ENCODE measurements at places on chromosomes 16 and 17.

- no peak for ATAC-seq
Observed at GRCh38 chr16:79468631-79469030, 131.9 kb downstream of the MAF start.

DNA sequence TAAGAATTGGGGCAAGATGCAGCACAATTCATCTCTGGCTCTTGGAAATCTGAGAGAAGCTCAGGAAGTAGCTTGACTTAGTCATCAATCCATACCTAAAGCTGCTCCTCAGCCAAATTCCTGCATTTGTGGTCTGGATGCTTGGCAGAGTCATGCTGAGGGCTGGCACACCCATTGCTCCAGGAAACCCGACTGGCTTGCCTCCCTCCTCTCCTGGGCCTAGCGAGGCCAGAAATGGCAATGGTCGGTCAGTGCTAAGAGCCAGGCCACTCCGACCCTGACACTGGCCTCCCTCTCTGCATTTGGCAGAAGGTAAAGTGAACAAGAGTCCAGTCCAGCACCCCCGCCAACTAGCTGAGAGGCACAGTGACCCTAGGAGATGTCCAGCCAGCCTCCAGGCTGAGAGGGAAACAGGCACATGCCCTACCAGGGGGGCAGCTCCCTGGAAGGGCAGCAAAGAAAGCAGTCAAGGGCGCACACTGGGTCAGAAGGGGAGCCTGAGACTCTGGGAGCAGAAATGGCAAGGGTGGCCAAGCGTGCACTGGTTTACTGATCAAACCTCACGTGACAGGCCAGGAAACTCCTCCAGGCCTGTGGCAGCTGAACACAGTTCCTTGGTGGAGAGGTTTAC, 10.0 kb downstream of the POLDIP2 start:
- ATAC-seq, result no peak

DNA sequence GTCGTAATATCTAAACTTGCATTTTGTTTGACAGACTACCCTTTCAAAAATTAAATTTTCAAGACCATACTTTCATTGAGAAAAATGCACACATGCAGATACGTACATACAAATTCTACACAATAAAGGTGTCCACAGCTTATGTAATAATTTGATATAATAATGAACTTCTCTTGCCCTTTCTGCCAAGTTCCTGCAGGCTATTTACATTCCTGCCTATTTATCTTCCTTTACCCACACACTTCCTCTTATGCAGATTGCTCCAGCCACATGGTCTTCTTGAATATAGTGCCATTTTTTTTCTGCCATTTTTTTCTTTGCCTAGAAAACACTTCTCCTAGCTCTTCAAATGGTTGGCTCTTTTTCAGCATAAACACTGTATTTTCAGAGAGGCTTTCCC, 826.9 kb upstream of the CDH8 start:
- no peak for ATAC-seq

GRCh38 chr17:73720187-73720834, 76.1 kb upstream of the SDK2 start:
- ATAC-seq, result peak; percentile 53

GRCh38 chr17:67438667-67439066, 61.6 kb downstream of the PITPNC1 start:
- ATAC-seq, result no peak

DNA sequence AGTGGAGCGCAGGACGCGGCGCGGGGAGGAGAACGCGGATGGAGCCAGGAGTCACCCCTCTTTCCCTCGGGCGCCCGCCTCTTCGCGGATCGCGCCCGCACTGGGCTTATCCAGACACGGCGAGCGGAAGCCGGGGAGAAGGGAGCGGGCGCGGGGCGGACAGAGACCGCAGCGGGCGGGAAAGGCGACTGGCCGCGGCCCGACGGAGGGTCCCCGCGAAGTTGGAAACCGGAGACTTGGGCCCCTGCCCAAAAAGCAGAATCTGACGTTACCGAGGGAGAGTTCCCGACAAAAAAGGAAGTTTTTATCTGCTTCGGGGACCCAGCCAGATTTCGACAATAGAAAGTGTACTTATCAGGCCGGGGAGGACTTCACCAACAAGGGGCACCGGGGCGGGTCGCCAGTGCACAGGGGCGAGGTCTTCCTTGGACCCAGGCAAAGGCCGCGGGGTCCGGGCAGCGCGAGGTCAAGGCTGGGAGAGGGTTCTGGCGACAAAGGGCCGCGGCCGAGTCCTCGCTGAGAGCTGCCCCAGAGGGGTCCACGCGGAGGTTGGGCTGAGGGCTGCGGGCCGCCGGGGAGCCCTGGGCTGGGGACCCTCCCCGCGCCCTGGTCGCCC, 519 bp downstream of the ST6GALNAC2 start:
- ATAC-seq, result no peak

DNA sequence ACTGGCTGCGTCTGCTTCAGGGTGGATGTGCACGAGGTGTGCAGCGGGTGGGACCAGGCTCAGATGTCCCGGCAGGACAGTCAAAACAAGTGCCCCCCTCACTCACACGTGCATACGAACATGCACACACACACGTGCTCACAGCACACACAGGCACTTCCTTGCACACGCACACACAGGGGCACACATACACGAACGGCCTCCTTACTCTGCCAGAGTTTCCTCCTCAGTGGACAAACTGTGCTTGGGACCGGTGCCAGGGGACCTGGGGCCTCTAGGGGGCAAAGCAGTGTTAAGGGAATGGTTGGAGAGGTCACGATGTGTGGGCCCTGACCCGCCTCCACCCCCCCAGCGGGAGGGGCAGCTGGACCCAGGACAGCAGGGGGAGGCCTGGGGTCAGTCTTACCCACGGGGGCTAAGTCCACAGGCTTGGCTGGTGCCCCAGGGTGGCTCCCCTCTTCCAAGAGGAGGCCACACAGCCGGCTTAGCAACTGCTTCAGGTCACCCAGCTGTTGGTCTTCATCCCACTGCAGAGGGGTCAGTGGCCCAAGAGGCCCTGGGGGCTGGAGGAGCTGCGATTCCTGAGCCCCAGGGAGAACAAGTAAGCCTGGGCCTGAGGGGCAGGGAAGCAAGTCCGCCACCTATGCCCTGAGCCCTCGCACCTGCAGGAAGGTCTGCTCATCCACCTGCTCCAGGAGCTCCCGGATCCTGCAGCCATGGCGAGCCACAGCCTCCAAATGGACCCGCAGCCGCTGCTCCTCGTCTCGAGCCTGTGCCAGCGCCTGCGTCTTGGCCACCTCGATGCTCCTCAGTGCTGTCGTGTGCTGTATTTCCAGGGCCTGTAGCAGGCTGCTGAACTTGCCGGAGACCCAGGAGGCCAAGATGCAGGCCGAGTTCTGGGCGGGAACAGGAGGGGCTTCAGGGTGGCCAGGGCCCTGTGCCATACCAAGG, 4.9 kb downstream of the TRIM65 start:
- no peak for ATAC-seq

DNA sequence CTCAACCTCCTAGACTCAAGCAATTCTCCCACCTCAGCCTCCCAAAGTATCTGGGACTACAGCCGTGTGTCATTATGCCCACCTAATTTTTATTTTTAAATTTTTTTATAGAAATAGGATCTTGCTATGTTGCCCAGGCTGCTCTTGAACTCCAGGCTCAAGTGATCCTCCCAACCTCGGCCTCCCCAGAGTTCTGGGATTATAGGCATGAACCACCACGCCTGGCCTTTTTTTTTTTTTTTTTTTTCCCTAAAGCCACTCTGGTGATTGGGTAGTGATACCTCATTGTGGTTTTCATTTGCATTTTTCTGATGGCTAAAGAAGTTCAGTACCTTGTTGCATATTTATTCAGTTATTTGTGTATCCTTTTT, 1.2 kb upstream of the CDR2L start:
- ATAC-seq, result no peak

GRCh38 chr17:17568772-17569195, 22.7 kb downstream of the PEMT start:
- ATAC-seq, result no peak

DNA sequence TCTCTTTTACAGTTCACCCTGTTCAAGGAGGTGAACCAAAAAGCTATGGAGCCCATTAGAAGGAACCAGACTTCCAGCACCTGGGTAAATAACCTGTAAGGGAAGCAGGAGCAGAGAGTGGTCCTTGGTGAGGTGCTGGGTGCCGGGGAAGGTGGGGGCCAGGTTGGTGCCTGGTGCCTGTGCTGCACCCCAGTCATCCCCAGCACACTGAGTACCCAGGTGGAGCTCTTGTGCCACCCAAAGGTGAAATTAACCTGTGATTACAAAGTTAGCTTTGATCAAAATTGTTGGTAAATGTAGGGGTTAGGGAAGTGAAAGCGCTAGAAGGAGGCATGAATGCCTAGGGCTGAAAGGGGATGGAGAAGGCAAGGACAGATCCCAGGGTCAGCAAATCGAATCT, 58.6 kb downstream of the CDRT4 start:
- ATAC-seq, result no peak

DNA sequence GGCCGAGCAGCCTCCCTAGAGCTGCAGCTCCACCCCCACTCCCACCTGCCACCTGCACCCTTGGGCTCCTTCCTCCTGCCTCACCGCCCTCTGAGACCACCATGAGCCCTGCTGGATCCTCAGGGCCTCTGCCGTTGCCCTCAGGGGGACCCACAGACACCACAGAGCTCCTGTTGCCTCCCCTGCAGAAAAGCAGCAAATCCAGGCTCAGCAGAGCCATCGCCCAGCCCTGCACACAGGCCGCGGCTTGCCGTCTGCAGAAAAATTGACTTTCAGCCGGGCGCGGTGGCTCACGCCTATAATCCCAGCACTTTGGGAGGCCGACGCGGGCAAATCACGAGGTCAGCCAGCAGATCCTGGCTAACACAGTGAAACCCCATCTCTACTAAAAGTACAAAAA, 7.0 kb upstream of the PPP1R27 start:
- ATAC-seq, result no peak

- no peak for ATAC-seq
Observed at GRCh38 chr17:4161192-4161966, 18.4 kb downstream of the CYB5D2 start.

DNA sequence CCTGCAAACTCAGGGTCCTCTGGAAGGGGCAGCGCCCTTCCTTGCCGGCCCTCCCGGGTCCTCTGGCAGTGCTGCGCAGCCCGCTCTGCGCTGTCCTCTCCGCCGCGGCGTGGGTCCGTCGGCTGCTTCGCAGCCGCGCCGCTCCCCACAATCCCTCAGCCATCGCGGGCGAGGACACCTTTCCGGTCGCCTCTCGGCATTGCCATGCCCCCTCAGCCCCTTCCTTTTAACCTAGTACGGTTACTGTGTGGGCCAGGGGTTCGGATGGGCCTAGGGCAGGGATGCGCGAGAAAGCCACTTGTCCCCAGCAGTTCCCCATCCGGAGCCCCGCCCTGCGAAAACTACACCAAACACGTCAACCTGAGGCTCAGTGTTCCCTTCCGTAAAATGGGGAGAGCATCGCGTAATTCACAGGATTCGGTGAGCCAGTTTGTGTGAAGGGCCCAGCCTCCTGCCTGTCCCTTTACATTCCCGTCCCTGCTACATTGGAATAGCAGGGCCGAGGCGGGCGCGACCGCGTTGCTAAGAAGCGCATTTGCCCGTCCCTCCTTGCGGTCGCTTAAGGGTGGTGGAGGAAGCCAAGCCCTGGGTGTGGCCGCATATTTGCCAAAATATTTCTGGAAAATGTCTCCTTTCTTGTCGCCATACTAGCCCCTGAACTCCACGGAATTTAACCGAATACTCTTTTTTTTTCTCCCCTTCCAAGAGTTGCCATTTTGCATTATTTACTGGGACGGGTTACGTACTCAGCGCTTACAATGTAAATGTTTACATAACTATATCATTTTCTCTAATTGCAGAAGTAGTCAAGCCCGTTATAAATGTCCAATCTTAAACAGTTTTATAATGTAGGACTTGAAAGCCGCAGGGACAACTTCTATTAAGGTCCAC, 13.2 kb downstream of the COPZ2 start:
- peak; percentile 25 for ATAC-seq

DNA sequence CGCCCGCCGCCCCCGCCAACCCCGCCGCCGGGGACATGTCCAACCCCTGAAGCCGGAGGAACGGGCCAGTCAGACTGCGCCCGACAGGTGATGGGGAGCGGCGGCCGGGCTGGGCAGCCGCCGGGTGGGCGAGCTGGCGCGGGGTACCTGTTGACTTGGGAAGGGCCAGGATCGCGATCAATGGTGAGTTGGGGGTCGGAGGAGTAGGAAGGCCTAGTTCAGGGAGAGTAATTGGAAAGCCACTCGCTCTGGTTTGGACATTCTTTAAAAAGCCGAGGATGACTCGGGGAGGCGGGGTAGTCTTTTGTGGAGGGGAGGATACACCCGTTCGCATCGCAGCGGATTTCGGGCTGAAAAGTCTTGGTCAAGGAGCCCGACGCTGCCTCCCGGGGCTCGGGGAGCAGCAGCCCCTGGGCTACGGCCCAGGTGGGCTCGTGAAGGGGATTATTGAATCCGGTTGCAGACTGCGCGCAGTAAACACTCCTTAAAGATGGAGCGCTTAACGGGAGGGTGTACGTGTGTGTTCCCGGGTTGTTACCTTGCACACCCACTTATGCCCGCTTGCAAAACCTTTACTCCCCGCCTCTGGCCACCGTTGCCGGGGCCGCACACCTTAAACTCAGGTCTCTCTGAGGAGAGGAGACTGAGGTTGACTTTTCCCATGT, 123.8 kb downstream of the GOSR1 start:
- peak; percentile 35 for ATAC-seq

DNA sequence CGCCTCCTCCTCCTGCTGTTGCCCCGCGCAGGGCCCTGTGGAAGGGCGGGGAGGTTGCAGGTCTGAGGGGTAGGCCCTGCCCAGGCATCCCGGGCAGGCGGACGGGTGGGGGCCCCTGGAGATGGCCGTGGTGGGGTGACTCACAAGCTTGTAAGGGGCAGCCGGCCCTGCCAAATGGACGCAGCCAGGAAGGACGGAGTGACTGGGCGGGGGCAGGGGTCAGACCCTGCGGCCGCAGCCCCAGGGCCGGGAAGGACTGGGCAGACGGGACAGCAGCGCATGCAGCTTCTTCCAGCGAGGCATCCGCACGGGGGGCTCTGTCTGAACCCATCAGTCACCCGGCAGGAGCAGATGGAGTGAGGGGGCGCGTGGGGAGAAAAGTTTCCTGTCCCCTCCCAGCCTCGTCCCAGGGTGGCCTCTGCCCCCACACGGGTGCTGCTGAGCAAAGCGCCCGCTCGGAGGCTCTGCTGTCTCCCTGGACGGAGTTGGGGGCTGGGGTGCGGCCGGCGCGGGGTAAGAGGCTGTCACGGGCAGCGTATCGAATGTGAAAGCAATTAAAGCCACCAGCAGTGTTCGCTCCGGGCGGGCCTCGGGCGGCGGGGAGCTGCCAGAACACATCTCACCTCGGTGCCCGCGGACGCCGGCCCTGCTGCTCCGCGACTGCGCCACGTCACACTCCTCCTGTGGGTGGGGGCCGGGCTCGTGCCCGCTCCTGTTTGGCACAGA, 5.4 kb upstream of the PRR35 start:
- ATAC-seq, result no peak

DNA sequence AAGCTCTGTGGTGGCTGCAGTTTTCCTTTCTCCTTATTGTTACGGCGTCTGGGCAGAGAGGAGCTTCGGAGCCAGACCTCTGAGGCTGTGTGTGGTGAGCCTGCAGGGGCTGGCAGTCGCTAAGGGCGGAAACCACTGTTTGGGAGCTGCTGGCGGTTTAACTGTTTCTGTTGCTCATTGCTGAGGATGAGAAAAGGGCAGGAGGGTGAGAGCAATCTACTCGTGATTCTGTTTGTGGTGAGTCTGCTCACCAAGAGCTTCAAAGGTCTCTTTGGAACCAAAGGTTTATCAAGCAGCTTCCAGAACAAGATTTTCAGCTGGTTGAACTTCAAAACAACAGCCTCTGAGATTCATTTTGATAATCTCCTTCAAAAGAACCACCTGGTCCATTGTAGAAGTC, 143.9 kb downstream of the ANKFN1 start:
- no peak for ATAC-seq

GRCh38 chr16:20851601-20852000, 45.3 kb downstream of the REXO5 start:
- ATAC-seq, result no peak

- no peak for ATAC-seq
Observed at GRCh38 chr17:81566461-81567126, 14.4 kb upstream of the FAAP100 start.

All from stimulated activated memory B cell treated with anti-CD40 and anti-IgM and Interleukin-4, amounts not matched to agents 10 μg/mL and 1 μg/mL and 100 μg/mL, for 72 hours (primary cell).